ENCODE measurements at places on chromosomes 7 and 10.

- no peak for DNase-seq
Measured at GRCh38 chr7:98178762-98179490, 32.3 kb upstream of the BHLHA15 start.

DNA sequence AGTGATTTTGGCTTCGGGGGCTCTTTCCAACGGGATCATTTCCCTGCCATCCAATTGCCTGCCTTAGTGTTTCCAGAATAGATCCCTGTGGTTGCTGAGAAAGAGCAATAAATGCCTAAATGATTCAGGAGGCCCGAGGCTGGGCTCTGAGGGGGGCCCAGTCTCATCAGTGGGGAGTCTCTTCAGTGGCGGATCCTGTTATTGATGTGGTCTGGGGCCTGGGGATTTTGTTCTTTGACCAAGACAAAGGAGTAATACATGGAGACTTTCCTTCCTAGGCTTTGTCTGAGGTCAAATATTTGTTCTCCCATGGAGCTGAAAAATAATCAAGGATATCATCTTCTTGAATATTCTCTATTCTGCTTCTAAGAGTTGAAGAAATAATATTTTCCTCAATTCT is 40.8 kb downstream of the TAS2R41 start:
- DNase-seq, result no peak

DNA sequence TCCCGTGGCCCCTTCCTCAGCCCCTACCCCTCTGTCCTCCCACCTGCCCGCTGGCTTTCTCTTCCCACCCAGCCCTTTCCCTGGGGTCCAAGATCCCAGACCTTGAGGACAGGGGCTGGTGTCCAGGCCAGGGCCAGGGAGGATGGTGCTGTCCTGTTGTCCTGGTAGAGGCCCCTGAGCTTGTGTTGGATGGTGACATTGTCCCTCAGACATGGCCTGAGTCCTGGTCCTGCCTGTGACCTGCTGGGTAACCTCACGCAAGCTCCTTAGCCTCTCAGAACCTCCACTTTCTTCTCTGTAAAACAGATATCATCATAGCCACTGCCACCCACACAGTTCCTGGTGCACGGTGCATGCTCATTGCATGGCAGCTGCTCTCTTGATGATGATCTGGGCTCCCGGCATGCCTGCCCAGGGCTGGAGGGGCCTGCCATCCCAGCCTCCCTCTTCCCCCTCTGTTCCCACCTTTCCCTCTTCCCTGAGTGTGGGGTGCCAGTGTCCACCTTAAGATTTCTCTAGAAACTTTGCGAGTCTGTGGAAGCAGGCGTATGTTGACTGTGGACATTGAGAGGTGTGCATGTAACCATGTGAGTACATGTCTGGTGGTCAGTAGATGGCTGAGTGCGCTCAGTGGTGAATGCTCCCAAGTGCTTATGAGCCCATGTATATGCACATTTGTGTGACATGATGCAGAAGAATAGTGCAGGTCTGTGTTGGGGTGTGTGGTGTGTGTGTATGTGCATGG is 60.4 kb downstream of the NEURL1 start:
- DNase-seq, result no peak

GRCh38 chr7:147279964-147280374 is 1163.4 kb downstream of the CNTNAP2 start:
- peak; percentile 77 for DNase-seq

GRCh38 chr10:86261941-86262687 is 104.5 kb downstream of the GRID1 start:
- peak; percentile 64 for DNase-seq

- no peak for DNase-seq
Measured at GRCh38 chr7:3280946-3281656, 20.0 kb upstream of the SDK1 start.

GRCh38 chr10:98055841-98056516 is 25.6 kb upstream of the CRTAC1 start:
- DNase-seq, result no peak

- DNase-seq, result no peak
Measured at GRCh38 chr7:22418251-22419046, 61.5 kb upstream of the RAPGEF5 start.

DNA sequence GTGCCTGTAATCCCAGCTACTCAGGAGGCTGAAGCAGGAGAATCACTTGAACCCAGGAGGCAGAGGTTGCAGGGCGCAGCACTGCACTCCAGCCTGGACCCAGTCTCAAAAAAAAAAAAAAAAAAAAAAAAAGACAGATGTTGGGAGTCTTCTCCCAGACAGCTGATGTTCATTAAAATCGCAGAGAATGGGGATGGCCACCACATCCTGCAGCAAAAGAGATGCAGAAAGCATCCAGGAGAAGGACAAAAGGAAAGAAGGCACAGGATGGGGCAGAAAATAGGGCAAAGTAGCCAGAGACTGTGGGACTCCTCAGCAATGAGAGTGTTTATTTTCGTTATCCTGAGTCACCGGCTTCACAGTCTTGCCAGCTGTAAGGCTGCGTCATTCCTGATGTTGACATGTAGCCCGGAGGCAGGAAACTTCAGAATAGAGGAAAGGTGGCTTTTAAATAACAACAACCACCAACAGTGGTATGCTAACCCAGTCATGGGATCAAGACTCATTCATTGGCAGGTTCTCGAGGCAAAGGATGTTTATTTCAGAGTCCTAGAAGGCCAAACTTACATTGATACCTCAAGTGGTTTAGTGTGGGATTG is 149.5 kb upstream of the SVIL start:
- no peak for DNase-seq

DNA sequence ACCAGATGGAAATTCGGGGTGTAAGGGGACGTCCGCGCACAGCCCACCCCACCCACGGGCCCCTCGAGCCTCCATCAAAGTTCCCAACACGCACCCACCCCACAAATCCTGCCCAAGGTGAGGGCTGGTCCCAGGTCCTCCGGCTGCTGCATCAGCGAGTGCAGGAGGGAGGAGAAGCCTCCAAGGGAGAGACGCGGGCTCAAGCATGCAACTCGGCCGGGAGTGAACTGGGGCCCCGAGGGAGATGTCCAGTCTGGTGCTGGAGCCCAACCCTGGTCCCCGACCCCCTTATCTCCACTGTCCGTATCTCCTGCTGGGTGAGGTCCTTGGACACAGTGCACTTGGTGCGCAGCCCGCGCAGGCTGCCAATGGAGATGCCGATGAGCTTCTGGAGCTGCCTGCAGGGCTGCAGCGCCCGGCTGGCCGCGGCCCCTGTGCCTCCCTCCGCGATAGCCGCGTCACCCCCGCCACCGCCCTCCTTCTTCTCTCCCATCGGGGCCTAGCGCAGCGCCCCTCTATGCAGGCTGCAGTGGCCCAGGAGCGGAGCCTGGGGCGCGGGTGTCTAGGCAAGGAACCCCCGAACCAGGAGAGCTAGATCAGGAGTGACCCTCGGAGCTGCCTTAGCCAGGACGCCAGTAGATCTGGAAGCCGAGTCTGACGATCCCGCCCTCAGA is 489.2 kb downstream of the ZNF33B start:
- no peak for DNase-seq

GRCh38 chr10:113108194-113108835 is 158.3 kb downstream of the TCF7L2 start:
- no peak for DNase-seq

DNA sequence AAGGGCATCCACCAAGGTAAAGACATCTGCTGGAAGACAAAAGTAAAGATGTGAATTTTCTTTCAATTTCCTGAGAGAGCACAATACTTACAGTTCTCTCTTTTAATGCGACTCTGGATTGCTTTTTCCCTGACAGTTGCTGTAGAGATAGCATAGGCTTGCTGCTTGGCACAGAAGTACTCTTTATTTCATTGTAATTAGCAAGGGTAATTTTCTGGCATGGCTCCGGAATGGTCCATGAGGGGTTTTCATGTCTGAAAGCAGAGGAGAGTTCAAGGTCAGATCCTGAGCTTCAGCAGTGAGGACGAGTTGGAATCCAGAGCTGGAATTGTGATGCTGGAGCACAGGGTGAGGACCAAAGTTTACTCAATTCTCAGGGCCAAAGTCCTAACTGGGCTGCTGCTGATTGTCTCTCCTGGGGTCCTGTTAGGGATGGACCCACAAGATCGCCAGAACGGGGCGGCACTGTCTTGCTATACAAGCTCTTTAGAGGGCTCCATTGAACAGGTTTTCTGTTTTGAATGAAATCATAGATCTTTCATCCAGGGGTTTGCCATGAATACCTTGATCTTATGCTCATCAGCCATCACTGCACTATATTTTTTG is 190.0 kb upstream of the MKI67 start:
- no peak for DNase-seq

DNA sequence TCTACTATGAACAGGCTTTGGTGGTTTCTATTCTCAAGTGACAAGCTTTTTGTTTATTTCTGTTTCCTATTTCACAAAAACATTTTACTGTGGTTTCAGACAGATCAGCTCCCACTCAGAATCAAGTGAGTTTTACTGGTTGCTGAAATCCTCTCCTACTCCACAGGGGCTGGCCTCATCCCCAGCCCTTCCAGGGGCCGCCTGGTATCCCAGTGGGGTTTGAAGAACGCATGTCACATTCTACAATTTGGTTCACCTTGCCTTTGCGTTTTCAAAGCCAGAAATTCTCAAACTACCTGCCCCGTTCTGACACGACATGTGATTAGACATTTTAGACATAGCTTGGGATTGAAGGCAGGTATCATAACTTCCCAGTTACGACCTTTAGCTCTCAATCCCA is 160.9 kb upstream of the AGK start:
- DNase-seq, result no peak

DNA sequence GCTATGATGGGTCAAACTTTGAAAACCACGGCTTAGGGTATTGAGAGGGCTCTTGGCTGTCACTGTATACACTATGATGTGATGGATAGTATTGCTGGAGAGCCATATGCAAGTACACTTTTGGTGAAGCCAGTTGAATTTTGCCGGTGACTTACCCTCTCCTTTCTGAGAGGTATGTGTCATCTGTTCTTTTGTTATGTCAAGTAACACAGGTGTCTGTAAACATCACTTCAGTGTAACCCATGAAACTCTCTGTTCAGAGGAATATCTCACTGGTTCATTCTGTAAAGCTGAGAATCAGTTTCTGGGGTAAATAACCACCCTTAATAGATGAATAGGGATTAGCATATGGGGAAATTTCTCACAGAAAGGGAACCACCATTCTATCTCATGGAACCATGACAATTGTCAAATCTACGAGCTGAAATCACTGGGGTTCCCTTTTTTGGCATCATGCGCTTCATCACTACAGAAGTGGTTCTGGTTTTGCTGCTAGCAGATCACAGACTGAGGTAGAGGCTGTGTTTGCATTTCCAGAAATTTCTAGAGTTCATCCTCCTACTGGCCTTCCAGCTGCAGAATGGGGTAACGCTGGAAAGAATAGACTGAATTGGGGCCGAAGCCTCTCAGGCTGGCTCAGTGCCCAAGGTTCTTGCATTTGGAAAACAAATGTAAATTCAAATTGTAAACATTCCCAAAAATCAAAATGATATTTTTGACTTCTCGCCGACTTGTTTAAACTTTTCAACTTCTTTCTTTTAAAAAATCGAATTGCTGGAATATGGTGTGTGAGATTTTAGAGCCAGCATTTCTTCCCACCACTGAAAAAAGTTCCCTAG is 83.3 kb upstream of the CREB5 start:
- DNase-seq, result no peak

- no peak for DNase-seq
Measured at GRCh38 chr10:117615649-117616048, 73.1 kb downstream of the EMX2 start.

DNA sequence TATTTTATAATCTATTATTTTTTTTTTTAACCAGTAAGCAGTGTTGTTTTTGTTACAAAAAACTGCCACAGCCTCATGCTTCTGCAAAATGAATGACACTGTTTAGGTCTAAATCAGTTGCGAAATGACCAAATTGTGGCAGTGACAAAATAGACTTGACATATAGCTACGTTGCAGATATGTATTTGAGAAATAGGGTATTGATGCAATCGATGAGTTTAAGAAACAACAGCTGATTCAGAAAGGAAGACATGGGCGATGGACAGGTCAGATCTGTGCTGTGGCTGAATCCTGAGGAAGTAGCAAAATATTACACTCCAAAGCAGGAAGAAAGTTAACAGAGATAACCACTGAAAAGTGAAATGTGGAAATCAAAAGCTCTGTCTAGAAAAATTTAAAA is 89.0 kb upstream of the STEAP4 start:
- no peak for DNase-seq

GRCh38 chr7:96870185-96870584 is 135.2 kb upstream of the DLX6 start:
- DNase-seq, result no peak

- DNase-seq, result no peak
Measured at GRCh38 chr10:19247843-19248242, 199.2 kb downstream of the MALRD1 start.

- DNase-seq, result peak; percentile 92
Measured at GRCh38 chr7:74656837-74657691, 454 bp upstream of the GTF2I start.

GRCh38 chr10:43078986-43079273 is 2.1 kb downstream of the RET start:
- DNase-seq, result peak; percentile 17

DNA sequence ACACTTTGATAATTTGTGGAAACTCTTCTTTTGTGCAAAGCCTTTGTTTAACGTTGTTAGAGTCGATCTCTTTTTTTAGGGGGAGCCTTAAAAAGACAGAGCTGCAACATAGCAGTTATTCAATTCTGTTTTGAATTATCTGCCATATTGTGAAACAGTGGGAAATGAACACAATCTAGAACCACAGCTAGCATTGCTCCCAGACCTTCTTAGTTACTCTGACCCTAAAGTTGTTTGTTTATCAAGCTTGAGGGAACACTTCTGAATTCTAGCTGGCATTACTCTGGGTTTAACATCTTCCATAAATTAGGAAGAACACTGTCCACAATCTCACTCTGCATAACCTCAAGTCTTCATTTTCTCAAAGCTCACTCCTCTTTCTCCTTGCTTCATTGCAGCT is 217.7 kb downstream of the PRKG1 start:
- no peak for DNase-seq

DNA sequence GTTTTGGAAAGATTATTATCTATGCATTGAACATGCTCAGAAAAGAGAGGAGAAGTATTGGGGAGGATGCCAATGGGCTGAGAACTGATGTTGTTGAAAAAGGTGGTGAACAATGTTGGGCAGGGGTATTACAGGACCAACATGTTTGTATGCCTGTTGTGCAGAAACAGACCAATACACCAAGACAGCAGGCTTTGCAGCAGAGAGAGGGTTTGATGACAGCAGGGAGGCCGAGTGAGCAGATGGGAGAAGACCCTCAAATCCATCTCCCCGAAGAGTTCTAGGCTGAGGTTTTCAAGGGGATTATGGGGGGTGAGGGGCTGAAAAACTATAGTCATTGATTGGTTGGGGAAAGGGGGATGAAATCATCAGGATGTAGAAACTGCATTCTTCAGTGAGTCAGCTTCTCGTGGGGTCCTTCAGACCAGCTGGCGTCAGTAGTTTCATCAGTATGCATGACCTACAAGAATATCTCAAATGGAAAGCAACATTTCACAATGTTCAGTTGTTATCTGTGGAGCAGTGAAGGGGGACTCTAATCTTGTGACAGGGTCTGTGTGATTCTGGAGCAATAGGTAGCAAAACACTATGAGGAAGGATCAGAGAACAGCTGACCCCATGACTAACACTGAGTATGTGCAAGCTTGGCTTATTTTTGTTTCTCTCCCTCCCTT is 167.8 kb downstream of the BAMBI start:
- DNase-seq, result no peak

Data from hippocampal formation (tissue), 2 donors.